ENCODE measurements at places on chromosomes 13 and 19.

DNA sequence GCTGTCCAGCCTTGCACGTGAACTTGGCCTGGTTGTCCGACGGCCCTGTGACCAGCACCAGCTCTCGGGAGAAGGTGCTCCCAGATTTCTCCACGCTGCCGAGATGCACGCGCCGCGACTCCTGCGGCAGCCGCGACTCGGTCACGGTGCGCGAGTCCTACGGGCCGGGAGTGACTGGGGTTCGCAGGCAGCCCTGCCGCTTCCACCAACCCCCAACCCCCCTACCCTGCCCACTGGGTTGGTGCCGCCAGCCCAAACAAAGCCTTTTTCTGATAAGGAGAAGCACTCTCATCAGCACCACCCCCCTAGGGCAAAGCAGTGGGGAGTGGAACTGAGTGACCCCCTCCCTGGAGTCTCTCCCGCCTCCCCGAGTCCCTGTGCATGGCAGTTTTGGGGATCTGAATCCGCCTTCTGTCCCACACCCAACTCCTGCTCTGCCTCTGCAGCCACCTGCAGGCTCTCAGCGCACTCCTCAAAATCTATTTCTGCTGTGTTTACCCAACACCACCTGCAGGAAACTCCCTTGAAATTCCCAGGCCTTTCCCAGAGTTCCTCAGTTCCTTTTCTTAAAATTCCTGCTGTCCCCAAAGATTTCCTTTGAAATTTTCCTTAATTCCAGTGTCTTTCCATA lies 6.2 kb downstream of the NPHS1 start:
- no peak for DNase-seq

GRCh38 chr19:1884719-1885334 lies 469 bp downstream of the ABHD17A start:
- DNase-seq = no peak

DNA sequence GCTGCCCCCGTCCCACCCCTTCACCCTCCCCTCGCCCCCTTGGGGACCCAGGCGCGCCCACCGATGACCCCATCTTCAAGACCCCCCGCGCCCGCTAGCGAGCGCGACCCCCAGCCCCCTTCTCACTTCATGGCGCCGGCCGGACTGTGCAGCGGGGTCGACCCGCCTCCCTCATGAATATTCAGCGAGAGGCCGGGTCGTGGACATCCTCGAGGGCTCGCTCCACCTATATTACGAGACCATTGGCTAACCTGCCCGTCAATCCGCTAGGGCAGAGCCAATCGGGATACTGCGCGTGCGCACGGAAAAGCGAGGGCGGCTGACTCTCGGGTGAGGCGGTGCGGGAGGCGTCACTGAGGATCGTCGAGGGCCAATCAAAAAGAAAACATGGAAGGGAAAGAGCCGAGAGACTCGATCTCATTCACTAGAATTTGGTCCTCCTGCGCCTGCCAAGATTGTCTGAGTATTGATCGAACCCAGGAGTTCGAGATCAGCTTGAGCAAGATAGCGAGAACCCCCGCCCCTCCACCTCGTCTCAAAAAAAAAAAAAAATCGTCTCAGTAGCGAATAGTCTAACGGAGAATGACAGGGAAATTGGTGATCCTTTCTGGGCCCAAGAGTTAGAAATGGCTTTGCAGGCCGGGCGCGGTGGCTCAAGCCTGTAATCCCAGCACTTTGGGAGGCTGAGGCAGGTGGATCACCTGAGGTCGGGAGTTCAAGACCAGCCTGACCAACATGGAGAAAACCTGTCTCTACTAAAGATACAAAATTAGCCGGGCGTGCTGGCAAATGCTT lies at the start of gene ERCC2:
TSS of gene ERCC2 (minus strand) at position 164 of the 795 bp plus-strand sequence. CDS start at position 131, 33 bp downstream.
- peak; percentile 100 for DNase-seq

- DNase-seq = no peak
Observed at GRCh38 chr13:78777976-78778375, 119.0 kb upstream of the OBI1 start.

DNA sequence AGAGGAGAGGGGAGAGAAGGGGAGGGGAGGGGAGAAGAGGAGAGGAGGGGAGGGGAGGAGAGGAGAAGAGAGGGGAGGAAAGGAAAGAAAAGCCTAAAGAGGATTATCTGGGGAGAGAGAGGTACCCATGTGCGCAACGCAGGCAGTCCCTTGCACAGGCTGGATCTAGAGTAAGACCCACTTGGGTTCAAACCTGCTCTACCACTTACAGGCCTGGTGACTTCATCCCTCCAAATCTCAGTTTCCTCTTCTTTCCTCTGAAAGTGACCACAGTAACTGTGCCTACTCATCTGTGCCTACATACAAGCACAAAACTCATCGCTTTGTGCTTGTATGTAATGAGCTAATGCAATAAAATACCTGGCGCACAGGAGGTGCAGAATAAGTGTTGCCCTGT lies 732 bp upstream of the MAP1S start:
- no peak for DNase-seq

- no peak for DNase-seq
Observed at GRCh38 chr19:2678044-2678671, 24.3 kb downstream of the GNG7 start.

DNA sequence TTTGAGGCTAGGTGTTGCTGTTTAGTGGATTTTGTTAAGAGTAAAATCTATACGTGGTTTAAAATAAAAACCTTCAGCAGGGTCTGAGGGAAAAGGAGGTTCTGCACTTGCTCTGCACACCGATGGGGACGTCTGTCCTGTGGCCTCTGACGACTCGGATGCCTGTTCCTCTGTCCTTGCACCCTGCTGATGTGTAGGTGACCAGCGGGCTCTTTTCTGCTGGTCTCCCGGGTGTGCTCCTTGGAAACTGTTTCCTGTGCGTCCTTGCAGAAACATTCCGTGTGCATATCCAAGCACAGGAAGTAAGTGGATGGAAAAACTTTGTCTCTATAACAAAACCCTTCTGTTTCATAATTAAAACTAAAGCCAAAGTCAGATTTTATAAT lies 3.8 kb downstream of the ATP4B start:
- no peak for DNase-seq

GRCh38 chr19:39341129-39341718 lies 997 bp upstream of the SAMD4B start:
- DNase-seq = no peak

- no peak for DNase-seq
Observed at GRCh38 chr13:35768073-35768472, 291.6 kb upstream of the MAB21L1 start.

DNA sequence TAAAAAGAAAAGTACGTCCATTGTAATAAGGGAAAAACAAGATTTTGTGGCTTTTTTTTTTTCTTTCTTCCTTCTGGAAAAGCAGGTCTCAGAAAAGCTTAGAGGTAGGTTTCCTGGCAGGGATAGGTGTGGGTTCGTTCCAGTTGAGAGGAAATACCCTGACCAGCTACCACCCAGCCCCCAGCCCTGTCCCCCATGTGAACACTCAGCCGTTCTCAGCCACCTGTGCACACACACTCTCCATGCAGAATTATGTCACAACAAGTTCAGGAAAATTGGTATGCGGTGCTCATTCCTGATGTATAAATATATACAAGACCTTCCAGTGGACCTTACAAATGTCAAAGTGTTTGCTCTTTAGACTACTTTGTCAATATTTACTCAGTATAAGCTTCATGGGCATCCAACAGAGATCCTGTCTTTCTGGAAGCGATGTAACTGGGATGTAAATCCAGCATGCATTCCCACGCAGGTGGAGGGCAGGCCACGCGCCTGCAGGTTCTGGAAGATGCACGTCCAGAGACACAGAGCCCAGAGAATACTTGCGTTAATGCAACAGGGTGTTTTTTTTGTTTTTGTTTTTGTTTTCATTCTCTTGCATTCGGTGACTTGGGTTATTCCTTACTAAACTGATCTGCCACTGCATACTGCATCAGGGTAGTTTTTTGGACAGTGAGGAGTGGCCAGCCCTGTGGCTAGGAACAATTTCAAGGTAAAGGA lies 68.8 kb downstream of the TSHZ3 start:
- no peak for DNase-seq

DNA sequence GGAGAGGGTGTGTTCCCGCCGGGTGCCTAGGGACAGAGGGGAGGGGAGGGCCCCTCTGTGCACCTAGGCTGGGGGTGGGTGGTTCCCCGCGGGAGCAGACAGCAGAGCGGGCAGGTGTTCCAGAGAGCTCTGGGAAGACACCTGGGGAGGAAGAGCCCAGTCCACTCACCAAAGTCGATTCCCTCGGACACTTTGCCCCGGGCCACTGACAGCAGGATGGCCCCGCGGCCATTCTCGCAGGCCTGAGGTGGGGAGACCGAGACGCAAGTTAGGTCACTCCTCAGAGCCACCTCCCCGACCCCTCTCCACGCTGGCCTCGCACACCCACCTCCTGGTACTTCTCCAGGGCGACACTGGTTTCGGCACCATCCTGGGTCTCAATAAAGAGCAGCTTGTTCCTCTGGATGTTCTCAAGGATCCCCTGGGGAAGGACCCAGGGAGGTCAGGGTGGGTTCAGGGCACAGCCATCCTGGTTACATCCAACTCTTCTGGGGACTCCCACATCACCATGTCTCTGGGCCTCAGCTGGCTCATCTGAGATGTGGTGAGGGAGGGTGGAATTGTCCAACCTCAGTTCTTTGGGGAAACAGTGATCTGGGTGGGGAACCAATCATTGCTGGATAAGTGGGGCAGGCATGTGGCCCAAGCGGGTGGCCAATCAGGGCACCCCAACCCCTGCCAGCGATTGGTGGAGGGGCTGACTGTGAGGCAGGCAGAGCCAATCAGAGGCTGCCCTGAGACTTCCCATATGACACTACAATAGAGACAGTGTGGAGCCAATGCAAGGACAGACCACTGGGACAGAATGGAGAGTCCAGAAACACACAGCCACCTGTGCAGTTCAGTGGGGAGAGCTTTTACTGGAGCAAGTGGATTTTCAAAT lies 12.6 kb downstream of the KLC3 start:
- DNase-seq = no peak

DNA sequence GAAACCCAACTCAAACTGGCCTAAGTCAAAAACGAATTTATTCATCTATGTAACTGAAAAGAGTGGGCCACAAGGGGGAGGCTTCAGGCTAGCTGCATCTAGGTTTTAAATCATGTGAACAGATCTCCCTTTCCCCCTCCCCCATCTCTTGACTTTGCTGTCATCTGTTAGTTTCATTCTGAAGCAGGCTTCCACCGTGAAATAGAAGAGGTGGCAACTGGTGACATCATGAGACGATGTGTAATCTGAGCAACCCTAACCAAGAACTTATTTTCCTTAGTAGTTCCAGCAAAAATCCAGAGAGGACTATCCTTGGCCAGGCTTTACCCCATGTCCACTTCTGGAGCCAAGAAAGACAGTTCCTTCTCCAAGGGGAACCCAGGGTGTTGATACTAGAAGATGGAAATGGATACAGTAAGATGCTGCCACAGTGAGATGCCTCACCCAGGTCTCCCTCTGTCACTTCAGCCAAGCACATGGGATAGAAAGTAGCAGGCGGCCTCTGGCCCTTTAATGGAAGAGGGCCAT lies 9.4 kb downstream of the SAMD4B start:
- DNase-seq = peak; percentile 40

DNA sequence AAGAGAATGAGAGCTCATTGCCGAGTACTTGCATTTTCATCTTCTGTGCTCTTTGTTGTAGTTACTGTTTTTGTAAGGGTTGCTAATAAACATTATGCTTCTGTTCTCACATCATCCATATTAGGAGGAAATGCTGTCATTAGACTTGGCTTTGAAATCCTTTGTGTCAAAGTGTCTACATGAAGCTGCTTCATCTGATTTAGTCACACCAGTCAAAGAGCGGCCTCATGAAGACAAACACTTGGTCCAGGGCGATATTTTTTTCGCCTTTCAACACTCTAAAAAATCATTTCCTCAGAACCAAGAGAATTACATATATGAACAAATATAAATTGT lies 105.0 kb downstream of the SPRY2 start:
- no peak for DNase-seq

- no peak for DNase-seq
Observed at GRCh38 chr19:13981988-13982501, 24.1 kb downstream of the RFX1 start.

GRCh38 chr13:27991881-27992280 lies 3.4 kb upstream of the URAD start:
- no peak for DNase-seq

GRCh38 chr13:90968166-90968904 lies 379.2 kb upstream of the MIR17HG start:
- no peak for DNase-seq

GRCh38 chr19:3150739-3151329 lies 15.0 kb downstream of the GNA15 start:
- DNase-seq = no peak

DNA sequence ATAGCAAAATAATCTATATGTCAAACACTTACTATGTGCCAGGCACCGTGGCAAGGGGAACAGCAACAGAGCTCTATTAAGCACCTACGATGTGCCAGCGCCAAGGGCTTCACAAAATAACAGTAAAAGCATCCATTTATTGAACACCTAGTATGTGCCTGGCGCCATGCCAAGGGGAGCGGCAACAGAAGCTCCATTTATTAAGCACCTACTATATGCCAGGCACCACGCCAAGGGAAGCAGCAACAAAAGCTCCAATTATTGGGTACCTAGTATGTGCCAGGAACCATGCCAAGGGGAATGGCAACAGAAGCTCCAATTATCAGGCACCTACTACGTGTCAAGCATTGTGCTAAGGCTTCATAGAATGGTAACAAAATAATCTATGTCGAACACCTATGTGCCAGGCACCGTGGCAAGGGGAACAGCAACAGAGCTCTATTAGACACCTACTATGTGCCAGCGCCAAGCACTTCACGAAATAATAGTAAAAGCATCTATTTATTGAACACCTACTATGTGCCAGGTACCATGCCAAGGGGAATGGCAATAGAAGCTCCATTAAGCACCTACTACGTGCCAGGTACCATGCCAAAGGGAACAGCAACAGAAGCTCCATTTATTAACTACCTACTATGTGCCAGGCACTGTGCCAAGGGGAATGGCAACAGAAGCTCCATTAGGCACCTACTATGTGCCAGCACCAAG lies 107.7 kb downstream of the PTPRS start:
- DNase-seq = no peak

GRCh38 chr19:4556597-4557127 lies 2.8 kb downstream of the SEMA6B start:
- no peak for DNase-seq

- DNase-seq = no peak
Observed at GRCh38 chr13:76383676-76384461, 502.3 kb downstream of the KCTD12 start.

DNA sequence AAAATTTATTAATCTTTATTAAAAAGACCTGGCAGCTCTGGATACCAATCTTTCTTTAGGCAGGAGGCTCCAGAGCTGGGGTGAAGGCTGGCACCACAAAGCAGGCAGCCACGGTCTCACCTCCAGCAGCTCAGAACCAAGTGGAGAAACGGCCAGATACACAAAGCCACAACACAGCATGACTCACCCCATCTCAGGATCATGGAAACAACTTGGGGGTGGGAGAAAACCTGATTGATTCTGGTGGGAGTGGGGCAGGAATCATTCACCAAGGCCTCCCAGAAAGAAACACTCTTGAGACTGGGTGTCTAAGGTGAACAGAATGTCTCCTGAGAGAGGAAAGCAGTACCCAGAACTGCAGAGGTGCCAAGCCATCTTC lies 64.2 kb downstream of the CRYL1 start:
- DNase-seq = no peak

All from activated naive CD4-positive, alpha-beta T cell treated with anti-CD3 and anti-CD28 coated beads, Interleukin-2, amount 50 U/mL, for 16 hours (primary cell).